ENCODE measurements at places on chromosomes 1 and 21.

DNA sequence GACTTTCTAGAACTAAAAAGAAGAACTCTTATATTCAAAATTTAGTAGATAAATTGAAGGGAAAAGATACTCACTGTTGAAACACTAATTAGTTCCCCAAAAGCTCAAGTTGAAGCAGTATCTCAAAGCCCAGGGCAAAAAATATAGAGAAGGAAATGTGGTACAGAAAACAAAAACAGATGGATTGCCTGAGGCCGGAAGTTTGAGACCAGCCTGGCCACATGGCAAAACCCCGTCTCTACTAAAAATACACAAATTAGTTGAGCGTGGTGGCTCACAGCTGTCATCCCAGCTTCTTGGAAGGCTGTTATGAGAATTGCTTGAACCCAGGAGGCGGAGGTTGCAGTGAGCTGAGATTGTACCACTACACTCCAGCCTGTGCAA lies 36.0 kb downstream of the FAM177B start:
- DNase-seq: no peak

- no peak for DNase-seq
These were observed 15.6 kb downstream of the PRKACB start for GRCh38 chr1:84159533-84160240.

GRCh38 chr1:41751804-41752513 lies 166.8 kb downstream of the HIVEP3 start:
- DNase-seq: no peak

- DNase-seq: peak; percentile 71
These were observed 18.3 kb upstream of the CHI3L1 start for GRCh38 chr1:203204756-203205155.

DNA sequence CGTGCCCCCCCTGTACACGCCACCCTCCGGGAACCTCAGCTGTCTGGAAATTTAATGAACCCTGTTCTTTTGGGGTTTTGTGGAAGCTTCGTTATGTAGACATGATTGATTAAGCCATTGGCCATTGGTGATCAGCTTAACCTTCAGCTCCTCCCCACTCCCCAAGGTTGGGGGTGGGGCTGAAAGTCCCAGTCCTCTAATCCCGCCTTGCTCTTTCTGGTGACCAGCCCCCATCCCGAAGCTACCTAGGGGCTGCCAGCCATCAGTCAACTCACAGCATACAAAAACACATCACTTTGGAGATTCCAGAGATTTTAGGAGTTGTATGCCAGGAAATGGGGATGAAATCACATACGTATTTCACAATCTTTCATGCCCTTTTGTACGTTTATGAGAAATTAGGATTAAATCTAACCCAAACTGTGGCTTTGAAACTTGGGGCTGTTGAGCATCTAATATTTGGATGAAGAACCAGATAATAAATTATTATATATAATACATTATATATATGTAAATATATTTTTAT lies 52.3 kb downstream of the BACE2 start:
- no peak for DNase-seq

GRCh38 chr1:107954719-107955415 lies 10.1 kb downstream of the VAV3 start:
- DNase-seq: no peak

- DNase-seq: no peak
These were observed 20.9 kb downstream of the NTMT2 start for GRCh38 chr1:170166518-170167180.

DNA sequence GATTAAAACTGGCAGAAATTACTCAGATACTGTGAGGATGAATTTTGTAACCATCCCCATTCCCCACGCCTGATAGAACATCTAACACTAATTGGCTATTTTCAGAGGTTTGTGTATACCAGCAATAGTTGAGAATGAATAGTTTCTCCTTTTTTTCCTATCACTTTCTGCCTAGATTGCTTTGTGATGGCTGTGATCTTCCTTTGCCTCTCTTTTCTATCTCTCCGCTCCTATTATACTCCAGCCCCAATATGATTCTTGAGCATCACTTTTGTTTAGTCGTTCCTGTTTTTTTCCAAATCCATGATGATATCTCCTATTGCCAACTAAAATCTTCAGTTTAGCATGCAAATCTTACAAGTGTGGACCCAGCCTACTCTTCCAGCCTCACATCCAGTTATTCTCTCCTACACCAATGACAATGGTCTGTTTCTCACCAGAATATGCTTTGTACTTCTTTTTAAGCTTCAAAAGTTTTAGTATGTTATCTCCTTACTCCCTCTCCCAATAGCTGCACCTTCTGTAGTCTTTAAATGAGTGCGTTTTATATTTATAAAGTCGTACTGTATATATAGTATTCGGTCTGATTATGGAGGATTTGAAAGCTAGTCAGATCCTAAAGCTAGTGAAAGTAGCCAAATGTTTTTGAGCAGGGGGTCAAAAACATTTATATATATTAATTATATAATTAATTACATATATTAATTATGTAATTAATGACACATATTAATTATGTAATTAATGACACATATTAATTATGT lies 25.2 kb downstream of the MAGI3 start:
- no peak for DNase-seq

- DNase-seq: peak; percentile 86
These were observed 186.1 kb downstream of the NTNG1 start for GRCh38 chr1:107326824-107327445.

- no peak for DNase-seq
These were observed 217.8 kb downstream of the DAB1 start for GRCh38 chr1:57206038-57206437.

GRCh38 chr1:2504225-2504948 lies 22.0 kb downstream of the PANK4 start:
- DNase-seq: no peak

DNA sequence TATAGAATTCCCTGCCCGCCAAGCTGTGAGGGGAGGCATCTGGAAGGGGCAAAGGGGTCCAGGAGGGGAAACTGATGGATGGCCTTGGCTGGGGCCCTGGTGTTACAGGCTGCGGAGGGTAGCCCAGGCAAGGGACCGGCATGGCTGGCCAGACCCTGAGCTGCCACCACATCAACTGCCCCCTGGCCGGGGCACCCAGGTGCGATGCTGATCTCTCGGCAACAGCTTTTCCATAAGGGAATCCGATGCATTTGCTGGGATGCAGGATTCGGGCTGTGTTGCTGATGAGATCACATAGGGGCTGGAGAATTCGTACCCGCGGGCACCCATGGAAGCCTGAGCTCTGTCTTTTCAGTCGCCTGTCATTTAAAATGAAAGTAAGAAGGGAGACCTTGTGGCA lies 73.7 kb downstream of the PRDM16 start:
- DNase-seq: no peak

DNA sequence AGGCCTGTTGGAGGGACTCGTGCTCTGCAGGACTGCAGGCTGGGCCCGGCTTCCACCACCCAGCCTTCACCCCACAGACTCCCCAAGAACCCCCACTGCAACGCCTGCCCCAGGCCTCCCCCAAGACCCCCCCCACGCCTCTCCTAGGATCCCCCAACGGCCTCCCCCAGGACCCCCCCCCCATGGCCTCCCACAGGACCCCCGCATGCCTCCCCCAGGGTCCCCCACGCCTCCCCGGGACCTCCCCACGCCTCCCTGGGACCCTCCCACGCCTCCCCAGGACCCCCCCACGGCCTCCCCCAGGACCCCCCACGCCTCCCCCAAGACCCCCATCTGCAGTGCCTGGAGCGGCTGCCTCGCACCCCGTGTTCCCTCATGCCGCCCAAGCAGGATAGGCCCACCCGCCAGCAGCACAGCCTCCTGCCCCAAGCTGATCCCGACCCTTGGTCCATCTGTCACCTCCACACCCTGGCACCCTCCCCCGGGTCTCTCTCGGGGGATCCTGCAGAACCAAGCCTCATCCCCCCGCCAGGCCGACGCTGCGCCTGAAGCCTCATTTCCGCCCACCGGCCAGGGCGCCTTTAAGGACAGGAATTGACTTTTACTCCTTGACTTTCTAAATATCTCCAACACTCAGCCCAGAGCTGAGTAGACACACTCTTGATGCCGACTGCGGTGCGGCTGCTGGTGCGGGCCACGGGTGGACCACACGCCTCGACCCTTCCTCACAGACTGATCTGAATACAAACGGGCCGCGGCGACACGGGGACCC lies 14.1 kb upstream of the RNF223 start:
- no peak for DNase-seq

GRCh38 chr21:17841103-17841502 lies 21.9 kb upstream of the C21orf91 start:
- DNase-seq: no peak

DNA sequence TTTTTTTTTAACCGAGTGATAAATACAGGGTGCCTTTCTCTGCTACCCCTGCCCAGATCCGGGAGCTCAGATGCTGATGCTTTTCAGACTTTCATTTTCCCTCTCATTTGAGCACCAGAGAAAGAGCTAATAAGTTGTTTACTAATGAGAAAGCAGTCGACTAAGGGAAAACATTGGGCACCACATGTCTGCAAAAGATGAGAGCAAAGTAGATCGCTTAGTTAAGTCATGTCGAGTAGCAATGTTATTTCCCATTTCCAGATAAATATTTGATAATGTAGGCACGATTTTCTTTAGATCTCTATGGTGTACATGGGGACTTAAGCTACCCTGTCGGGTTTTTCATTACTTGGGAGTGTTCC lies 1.2 kb downstream of the PKN2 start:
- DNase-seq: no peak

DNA sequence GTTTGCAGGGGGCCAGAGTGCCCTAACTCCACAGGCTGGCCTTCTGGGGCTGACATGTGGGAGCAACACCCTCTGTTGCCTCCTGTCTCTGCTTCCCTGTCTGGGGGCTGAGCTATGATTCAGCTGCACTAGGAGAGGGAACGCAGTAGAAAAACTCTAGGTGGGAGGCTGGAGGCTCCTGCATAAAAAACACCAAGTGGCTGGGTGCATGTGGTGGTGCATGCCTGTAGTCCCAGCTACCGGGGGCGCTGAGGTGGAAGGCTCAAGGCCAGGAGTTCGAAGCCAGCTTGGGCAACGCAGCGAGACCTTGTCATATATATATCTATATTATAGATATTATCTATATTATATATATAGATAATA lies 5.6 kb downstream of the KIF17 start:
- DNase-seq: no peak

- DNase-seq: no peak
These were observed 29.2 kb downstream of the SZT2 start for GRCh38 chr1:43418858-43419257.

GRCh38 chr1:185144233-185144632 lies 12.5 kb downstream of the TRMT1L start:
- DNase-seq: no peak

Data from WERI-Rb-1 (cell line).